ENCODE measurements at places on chromosomes 13 and 19. TPM values are rescaled to one million over a fixed set of nuclear protein-coding genes. Genes with fewer than 3 reads are reported as not detected.

ZNF730 gene
- 0.14 TPM for total RNA-seq

SMIM7 gene
- 61.9 TPM for total RNA-seq

ZNF835 gene
- total RNA-seq, result 2.3 TPM

KLK6 gene
- total RNA-seq, result not detected

LILRB1 gene
- 0.10 TPM for total RNA-seq

TMC4 gene
- total RNA-seq, result 3.1 TPM

KIR3DL2 gene
- 0.67 TPM for total RNA-seq

CEACAM19 gene
- total RNA-seq, result 0.48 TPM

RINL gene
- total RNA-seq, result 64.4 TPM

AZU1 gene
- total RNA-seq, result not detected

LILRA2 gene
- total RNA-seq, result 0.48 TPM

ZNF69 gene
- 4.2 TPM for total RNA-seq

FREM2 gene
- not detected for total RNA-seq

DEDD2 gene
- total RNA-seq, result 46.1 TPM

SLC10A2 gene
- total RNA-seq, result not detected

FAM83E gene
- total RNA-seq, result 2.1 TPM

SULT2A1 gene
- total RNA-seq, result not detected

JSRP1 gene
- total RNA-seq, result 0.76 TPM

TLE5 gene
- 819 TPM for total RNA-seq

ZNF761 gene
- total RNA-seq, result 14.2 TPM

KCNK6 gene
- total RNA-seq, result 13.5 TPM

CGB5 gene
- not detected for total RNA-seq

CYP2A6 gene
- not detected for total RNA-seq

DCT gene
- total RNA-seq, result 0.12 TPM

IL11 gene
- 0.29 TPM for total RNA-seq

LSM14A gene
- total RNA-seq, result 128 TPM

MAB21L1 gene
- not detected for total RNA-seq

GPC6 gene
- total RNA-seq, result not detected

CYP4F8 gene
- not detected for total RNA-seq

ZIC2 gene
- total RNA-seq, result 0.20 TPM

CACNG6 gene
- not detected for total RNA-seq

ONECUT3 gene
- not detected for total RNA-seq

SIGLEC5 gene
- total RNA-seq, result not detected

FFAR3 gene
- total RNA-seq, result not detected

LPAR2 gene
- total RNA-seq, result 42.1 TPM

NALCN gene
- total RNA-seq, result not detected

CLEC17A gene
- not detected for total RNA-seq

SMIM24 gene
- 0.25 TPM for total RNA-seq

TYK2 gene
- total RNA-seq, result 232 TPM

MED4 gene
- total RNA-seq, result 60.4 TPM

SYNE4 gene
- total RNA-seq, result 1.6 TPM

PSG6 gene
- total RNA-seq, result not detected

SYNGR4 gene
- not detected for total RNA-seq

IZUMO2 gene
- total RNA-seq, result not detected

INSR gene
- total RNA-seq, result 5.1 TPM

GDF15 gene
- total RNA-seq, result not detected

TINCR gene
- 0.36 TPM for total RNA-seq

Measured in activated naive CD4-positive, alpha-beta T cell treated with anti-CD3 and anti-CD28 coated beads, Interleukin-2, amount 10 ng/mL, durations not matched to agents 5 hours and 36 hours (primary cell).